Progenitor cell of endocrine pancreas (in vitro differentiated cells): ENCODE measurements at places on chromosomes 2 and 18. TPM values are rescaled to one million over a fixed set of nuclear protein-coding genes. Genes with fewer than 3 reads are reported as not detected.

The SP140 gene
- 0.69 TPM in 1 of 2 replicates, not detected in the other for total RNA-seq

DNA sequence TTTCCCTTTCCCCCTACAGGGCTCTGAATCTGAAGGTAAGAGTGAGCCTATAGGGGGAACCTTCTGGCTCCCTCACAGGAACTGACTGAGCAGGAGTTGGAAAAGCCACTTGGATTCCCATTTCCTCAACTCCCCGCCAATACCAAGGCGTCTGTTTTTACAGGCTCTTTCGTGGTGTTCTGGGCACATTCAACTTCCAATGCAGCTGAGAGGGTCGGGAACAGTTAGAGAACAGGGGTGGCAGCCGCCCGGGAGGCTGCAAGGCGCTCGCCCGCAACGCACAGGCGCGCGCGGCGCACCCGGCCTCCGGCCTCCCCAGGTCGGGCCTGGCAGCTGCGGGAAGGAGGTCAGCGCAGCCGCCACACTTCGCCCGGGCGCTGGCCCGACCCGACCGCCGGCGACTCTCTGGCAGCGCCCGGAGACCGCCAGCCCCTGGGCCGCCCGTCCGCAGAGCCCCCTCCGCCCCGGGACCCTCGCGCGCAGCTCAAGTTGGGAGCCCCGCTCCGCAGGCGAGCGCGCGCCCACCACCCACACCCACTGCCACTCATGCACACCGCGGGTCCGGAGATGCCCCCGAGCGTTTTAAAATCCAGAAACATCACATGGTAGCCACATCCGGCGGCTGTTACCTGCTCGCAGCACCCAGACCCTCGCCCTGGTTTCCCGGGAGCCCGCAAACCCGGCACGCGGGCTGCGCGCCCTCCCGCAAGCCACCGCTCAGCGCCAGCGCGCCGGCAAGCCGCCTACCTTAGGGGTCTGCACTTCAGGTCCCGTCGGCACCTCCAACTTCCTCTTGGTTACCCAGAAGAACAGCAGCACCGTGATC lies 816 bp downstream of the GALNT14 start:
- H3K4me1 ChIP-seq = peaks cover 2% of the 10 kb centered on the region
- peaks cover 84% of the 10 kb centered on the region for H3K27me3 ChIP-seq
- H3K27ac ChIP-seq = no peak overlapping the region

DNA sequence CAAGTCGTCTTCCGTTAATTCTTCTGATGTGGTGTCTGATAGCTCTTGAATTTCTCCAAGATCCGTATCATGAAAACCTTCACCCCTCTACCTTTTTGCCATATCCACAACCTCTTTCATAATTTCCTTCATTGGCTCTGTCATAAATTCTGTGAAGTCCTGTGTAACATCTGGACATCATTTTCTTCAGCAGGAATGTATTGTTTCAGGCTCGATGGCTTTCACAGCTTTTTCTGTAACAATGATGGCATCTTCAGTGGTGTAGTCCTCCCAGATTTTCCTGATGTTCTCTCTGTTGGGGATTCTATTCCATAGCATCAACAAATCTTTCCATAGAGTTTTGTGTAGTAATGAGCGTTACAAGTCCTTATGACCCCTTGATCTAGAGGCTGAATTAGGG lies 114.2 kb upstream of the EML6 start:
- H3K4me3 ChIP-seq = no peak overlapping the region
- no peak for DNase-seq
- H3K4me1 ChIP-seq = peaks cover 48% of the 10 kb centered on the region
- H3K27me3 ChIP-seq = no peaks in the 10 kb centered on the region

The C2orf80 gene
- not detected in 2 replicates for total RNA-seq

DNA sequence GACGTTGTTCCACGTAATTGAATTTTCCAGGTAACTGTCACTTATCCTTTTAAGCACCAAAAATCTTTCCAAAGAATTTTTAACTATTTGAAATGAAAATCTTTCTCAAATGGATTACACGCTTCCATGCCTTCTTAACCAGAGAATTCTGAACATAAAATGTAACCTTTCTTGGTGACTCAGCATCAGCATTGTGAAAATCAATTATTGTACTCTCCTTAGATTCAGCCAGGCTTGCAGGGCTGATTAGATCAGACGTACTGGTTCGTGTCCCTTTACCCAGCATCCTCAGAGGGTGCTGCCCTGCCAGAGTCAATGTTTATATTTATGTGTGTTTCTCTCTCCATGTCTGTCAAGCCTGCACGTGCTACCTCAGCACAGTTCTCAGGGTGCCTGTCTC lies 623.9 kb downstream of the CNTNAP5 start:
- no peak overlapping the region for H3K27ac ChIP-seq
- peaks cover 3% of the 10 kb centered on the region for H3K36me3 ChIP-seq
- no peaks in the 10 kb centered on the region for H3K27me3 ChIP-seq
- no peak overlapping the region for H3K4me3 ChIP-seq
- DNase-seq = no peak

GRCh38 chr2:105184420-105184819 lies 57.1 kb upstream of the GPR45 start:
- no peaks in the 10 kb centered on the region for H3K27me3 ChIP-seq
- no peaks in the 10 kb centered on the region for H3K36me3 ChIP-seq

- H3K4me3 ChIP-seq = no peak overlapping the region
- no peak for DNase-seq
- H3K36me3 ChIP-seq = peaks cover 8% of the 10 kb centered on the region
- H3K27ac ChIP-seq = peak overlapping the region; percentile 24
- peaks cover 18% of the 10 kb centered on the region for H3K4me1 ChIP-seq
Measured at GRCh38 chr2:240793313-240794177, 26.5 kb downstream of the KIF1A start.
